ENCODE measurements at places on chromosomes 3 and 15. TPM values are rescaled to one million over a fixed set of nuclear protein-coding genes. Genes with fewer than 3 reads are reported as not detected.
A peak's percentile ranks its signal among the peaks of the same experiment; 100 is the strongest.

DNA sequence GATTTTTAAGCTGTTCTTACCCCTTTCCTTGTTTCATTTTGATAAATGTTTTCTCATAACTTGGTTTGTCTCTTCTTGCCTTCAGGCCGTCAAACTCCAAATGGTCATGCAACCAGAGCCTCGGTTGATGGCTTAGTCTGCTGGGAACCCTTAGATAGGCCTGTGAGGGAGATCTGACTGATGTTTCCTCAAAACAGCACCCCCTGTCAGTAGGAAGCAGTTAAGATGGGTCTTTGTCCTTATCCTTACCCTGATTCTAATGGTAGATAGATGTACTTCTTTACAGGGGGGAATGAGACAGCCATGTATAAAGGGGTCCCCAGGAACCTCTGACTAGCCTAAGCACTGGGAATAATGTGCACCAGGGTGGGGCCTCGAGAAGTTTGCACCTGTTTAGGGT, 16.3 kb upstream of the OR5H1 start:
- H3K4me1 ChIP-seq = no peaks in the 10 kb centered on the region
- H3K4me3 ChIP-seq = no peak overlapping the region
- DNase-seq = no peak
- no peak overlapping the region for H3K27ac ChIP-seq
- no peaks in the 10 kb centered on the region for H3K36me3 ChIP-seq

DNA sequence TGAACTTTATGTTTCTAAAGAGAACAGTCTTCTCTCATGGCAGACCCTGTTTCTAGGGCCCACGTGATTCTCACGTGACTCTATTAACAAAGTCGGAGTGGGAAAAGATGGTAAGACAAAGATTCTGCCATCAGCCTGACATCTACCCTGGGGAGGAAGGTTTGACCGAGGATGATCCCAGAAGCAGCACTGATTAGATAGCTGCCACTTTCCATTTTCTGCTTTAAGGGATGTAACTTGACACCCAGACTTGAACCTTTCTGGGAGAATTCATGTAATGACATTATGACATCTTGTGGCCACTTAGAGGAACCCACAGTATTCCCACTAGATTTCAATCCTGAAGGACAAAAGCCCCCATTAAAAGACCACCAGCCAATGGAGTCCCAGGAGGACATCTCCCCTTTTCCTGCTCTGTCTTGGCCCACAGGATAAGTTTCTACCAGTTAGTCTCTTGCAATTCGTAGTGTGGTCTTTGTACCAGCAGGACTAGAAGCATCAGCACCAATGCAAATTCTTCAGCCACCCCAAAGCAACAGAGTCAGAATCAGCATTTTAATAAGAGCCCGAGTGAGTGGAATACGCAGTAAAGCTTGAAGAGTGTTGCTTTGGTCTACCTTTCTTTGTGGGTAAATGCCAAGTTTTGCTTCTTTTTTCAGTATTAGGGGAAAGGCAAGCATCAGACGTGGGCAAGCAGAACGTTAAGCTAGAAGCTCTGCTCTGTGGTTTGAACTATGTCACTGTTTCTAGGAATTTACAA, 480.5 kb upstream of the PROK2 start:
- peaks cover 33% of the 10 kb centered on the region for H3K27me3 ChIP-seq
- H3K4me1 ChIP-seq = peaks cover 6% of the 10 kb centered on the region
- H3K36me3 ChIP-seq = no peaks in the 10 kb centered on the region
- H3K4me3 ChIP-seq = no peak overlapping the region

GRCh38 chr15:74121858-74122257, 8.5 kb upstream of the ISLR2 start:
- H3K4me3 ChIP-seq = no peak overlapping the region
- H3K27me3 ChIP-seq = peaks cover 69% of the 10 kb centered on the region
- no peak overlapping the region for H3K27ac ChIP-seq

The CORO2B gene
- 43.2 TPM for polyA plus RNA-seq

GRCh38 chr15:96339619-96340347, 9.3 kb downstream of the NR2F2 start:
- peaks cover 24% of the 10 kb centered on the region for H3K4me1 ChIP-seq
- no peak for DNase-seq
- peak overlapping the region; percentile 84 for H3K4me3 ChIP-seq
- no peaks in the 10 kb centered on the region for H3K27me3 ChIP-seq

DNA sequence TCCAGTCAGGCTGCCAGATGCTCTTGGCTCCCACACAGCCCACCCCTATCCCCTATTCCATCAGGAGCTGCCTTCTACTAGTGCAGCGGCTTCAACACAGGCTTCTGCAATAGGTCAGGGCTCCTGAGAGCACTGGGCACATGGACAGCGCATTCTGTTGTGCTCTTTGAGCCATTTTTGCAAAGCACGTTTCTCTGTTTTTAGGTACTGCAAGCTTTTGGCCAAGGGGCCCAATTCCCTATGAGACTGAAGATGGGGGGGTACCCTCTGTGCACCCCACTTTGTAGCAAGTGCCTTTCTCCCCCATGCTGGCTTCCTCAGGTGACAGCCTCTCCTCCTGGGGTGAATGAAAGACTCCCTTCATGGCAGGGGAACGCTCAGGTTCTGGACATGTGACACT, 31.2 kb downstream of the CHDH start:
- peaks cover 11% of the 10 kb centered on the region for H3K27me3 ChIP-seq
- H3K4me1 ChIP-seq = no peaks in the 10 kb centered on the region
- DNase-seq = no peak
- no peak overlapping the region for H3K27ac ChIP-seq

The CAMKV gene
- polyA plus RNA-seq = not detected

GRCh38 chr15:80026310-80026709, 33.2 kb upstream of the ZFAND6 start:
- H3K4me1 ChIP-seq = no peaks in the 10 kb centered on the region
- no peaks in the 10 kb centered on the region for H3K27me3 ChIP-seq
- H3K4me3 ChIP-seq = no peak overlapping the region
- DNase-seq = no peak
- H3K36me3 ChIP-seq = no peaks in the 10 kb centered on the region

The NEO1 gene
- 19.3 TPM for polyA plus RNA-seq

GRCh38 chr3:150925751-150926201, 20.5 kb upstream of the MINDY4B start:
- no peak overlapping the region for H3K27ac ChIP-seq
- DNase-seq = peak; percentile 4
- H3K4me3 ChIP-seq = no peak overlapping the region
- no peaks in the 10 kb centered on the region for H3K4me1 ChIP-seq

DNA sequence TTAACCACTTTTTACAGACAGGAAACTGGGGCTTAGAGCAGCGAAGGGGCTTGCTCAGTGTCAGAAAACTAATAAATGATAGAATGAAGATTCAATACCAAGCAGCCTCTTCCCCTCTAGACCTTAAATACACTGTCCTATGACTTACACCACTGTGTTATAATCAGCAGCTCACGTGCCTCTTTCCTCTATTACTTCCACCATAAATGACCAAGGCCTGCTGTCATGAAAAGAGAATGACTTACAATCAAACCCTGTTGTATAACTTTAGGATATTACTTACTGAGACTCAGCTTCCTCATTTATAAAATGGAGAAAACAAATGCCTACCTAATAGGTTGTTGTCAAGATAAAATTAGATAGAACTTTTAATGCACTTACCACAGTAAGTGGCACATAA, 11.6 kb downstream of the FMN1 start:
- peaks cover 14% of the 10 kb centered on the region for H3K27me3 ChIP-seq
- no peak for DNase-seq

The PDZRN3 gene
- polyA plus RNA-seq = 10.3 TPM

The SPATA12 gene
- not detected for polyA plus RNA-seq

DNA sequence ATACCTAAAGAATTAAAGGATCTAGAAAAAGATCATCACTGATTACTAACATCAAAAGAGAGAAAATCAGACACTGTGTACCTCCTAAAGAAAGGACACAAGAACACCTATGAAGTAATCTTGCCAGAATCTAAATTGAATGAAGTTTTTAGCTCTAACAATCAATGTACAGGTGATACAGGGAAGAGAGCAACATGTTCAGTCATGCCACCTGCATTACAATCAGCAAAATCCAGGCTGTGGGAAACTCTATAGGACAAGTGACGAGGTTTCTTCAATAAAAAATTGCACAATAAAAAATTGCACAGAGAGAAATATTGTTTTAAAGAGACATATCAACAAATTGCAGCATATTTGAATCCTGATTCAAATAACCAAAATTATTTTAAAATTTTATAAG, 93.3 kb downstream of the SEMA5B start:
- H3K36me3 ChIP-seq = no peaks in the 10 kb centered on the region
- peaks cover 48% of the 10 kb centered on the region for H3K27me3 ChIP-seq
- no peak overlapping the region for H3K27ac ChIP-seq
- DNase-seq = no peak

- peak; percentile 69 for DNase-seq
- peaks cover 14% of the 10 kb centered on the region for H3K36me3 ChIP-seq
- H3K27ac ChIP-seq = peak overlapping the region; percentile 14
- no peaks in the 10 kb centered on the region for H3K27me3 ChIP-seq
These were observed 82.3 kb downstream of the CHSY1 start for GRCh38 chr15:101169495-101170071.

DNA sequence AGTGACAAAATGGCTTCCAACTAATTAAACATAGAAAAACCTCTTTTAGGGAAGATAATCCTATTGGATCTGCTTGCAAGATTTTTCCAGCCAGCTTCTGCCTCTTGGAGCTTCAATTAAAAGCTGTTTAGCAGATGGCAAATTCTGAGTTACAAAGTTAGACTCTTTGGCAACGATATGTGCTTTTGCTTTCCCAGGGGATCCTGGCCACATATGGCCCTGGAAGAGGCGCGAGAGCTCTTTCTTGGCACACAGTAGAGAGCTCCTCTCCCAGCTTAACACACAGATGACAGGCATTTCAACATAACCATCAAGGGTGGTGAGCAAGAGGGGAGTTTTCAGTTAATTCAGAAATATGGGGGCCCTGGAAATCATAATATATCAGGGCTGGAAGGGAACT, 41.6 kb upstream of the GALNT15 start:
- no peaks in the 10 kb centered on the region for H3K36me3 ChIP-seq
- no peak overlapping the region for H3K4me3 ChIP-seq
- DNase-seq = peak; percentile 64
- H3K27ac ChIP-seq = peak overlapping the region; percentile 27
- H3K27me3 ChIP-seq = no peaks in the 10 kb centered on the region

DNA sequence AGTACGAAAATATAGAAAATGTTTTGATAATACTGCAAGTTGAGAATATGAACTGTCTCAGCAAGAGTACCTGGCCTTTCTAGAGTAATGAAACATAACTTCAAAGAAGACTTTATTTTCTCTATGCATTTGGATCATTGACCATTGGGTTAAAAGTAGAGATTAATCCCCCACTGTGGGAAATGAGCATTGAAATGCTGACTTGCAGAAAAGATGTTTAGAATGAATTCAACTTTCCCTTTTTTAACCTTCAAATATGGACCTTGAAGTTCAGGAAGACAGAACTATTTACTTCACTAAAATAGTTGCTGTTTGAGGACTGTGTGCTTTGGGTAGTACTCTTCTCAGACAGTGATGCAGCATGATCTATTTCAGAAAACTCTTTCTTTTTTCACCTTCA, 75.7 kb downstream of the NLGN1 start:
- no peaks in the 10 kb centered on the region for H3K36me3 ChIP-seq
- H3K4me1 ChIP-seq = no peaks in the 10 kb centered on the region
- H3K4me3 ChIP-seq = no peak overlapping the region
- no peak overlapping the region for H3K27ac ChIP-seq
- DNase-seq = no peak

The EID1 gene
- polyA plus RNA-seq = 191 TPM

DNA sequence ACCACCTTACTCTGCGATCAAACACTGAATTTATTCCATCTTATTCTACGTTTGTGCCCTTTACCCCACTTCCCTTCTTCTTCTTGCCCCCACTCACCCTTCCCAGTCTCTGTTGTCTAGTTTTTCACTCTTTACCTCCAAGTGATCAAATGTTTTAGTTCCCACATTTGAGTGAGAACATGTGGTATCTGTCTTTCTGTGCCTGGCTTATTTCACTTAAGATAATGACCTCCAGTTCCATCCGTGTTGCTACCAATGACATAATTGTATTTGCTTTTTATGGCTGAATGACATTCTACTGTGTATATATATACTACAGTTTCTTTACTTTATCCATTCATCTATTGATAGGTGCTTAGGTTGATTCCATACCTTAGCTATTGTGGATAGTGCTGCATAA, 78.8 kb downstream of the PDCD6IP start:
- no peaks in the 10 kb centered on the region for H3K4me1 ChIP-seq
- no peak overlapping the region for H3K4me3 ChIP-seq
- H3K27ac ChIP-seq = no peak overlapping the region

GRCh38 chr3:188916934-188917401, 254.8 kb upstream of the TPRG1 start:
- no peak overlapping the region for H3K4me3 ChIP-seq
- no peaks in the 10 kb centered on the region for H3K36me3 ChIP-seq
- DNase-seq = no peak

GRCh38 chr3:150396956-150397550, 11.0 kb upstream of the TSC22D2 start:
- DNase-seq = no peak
- no peak overlapping the region for H3K27ac ChIP-seq
- H3K27me3 ChIP-seq = no peaks in the 10 kb centered on the region
- H3K36me3 ChIP-seq = no peaks in the 10 kb centered on the region

DNA sequence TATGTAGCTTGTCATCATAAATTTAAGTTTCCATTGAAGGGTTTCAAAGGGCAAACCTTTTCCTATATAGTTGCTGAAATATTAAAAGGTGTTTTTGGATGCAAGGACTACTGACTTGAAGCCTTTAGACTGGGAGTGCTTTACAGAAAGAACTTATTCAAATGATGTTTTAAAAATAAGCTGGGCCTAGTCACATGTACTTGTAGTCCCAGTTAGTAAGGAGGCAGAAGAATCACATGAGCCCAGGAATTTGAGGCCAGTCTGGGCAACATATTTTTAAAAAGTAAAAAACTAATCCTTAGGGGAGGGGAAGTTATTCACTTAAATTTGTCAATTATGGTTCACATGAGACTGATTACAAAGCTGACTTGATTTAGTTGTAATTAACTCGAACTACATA, 65.0 kb downstream of the SMARCC1 start:
- no peaks in the 10 kb centered on the region for H3K4me1 ChIP-seq
- no peak for DNase-seq
- peaks cover 26% of the 10 kb centered on the region for H3K36me3 ChIP-seq
- H3K27me3 ChIP-seq = no peaks in the 10 kb centered on the region
- no peak overlapping the region for H3K27ac ChIP-seq

The RPUSD2 gene
- polyA plus RNA-seq = 7.2 TPM

DNA sequence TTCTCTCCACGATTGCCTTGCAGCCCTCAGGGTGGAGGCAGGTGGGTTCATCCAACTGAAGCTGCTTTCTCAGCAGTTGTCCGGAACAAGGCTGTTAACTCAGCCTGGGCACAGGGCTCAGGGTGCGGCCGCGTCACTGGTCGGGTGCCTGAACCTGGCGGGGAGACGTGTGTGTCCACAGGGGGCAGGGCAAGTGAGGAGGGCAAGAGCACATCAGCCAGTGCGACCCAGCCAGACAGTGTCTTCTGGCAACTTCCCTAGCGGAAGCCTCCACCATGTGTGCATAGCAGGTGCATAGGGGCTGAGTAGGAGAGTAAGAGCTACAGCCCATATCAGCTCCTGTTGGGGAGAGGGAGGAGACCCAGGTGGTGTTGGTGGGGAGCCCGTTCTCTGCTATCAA, 150.4 kb upstream of the THRB start:
- no peaks in the 10 kb centered on the region for H3K4me1 ChIP-seq
- no peak overlapping the region for H3K27ac ChIP-seq
- no peak for DNase-seq
- H3K27me3 ChIP-seq = no peaks in the 10 kb centered on the region

The SLC51A gene
- polyA plus RNA-seq = not detected

The OPA1 gene
- polyA plus RNA-seq = 17.8 TPM

GRCh38 chr3:192901435-192901834, 16.2 kb downstream of the MB21D2 start:
- no peaks in the 10 kb centered on the region for H3K36me3 ChIP-seq
- no peak overlapping the region for H3K27ac ChIP-seq
- H3K4me1 ChIP-seq = peaks cover 20% of the 10 kb centered on the region

Data from IMR-90 (cell line).